LoVo (cell line): ENCODE measurements at places on chromosomes 4 and X.

GRCh38 chr4:88799900-88800299 is 102.3 kb upstream of the NAP1L5 start:
- no peak for DNase-seq

DNA sequence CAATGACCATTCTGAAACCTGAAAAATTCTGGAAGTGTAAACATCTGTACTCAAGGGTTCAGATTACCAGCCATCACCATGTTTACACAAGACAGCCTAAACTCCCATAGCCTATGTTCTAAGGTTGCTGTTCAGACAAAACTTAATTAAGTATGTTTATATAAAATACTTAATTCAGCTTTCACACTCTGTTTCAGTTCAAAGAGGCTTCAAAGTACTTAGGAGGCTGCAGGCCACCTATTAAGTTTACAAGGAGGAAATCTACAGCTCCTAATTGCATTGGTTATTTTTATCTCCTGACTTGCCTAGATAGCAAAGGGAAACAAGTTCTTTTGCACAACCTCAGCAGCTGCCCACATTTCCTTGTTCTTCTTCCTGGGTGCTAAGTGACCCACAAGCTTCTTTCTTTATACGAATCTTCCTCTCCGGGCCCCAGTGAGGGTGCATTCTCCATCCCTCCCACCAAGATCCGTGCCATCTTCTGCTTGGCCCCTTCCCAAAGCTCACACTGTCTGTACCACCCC is 2.0 kb downstream of the GAK start:
- no peak for DNase-seq

GRCh38 chr4:128155231-128155855 is 94.2 kb downstream of the LARP1B start:
- no peak for DNase-seq

DNA sequence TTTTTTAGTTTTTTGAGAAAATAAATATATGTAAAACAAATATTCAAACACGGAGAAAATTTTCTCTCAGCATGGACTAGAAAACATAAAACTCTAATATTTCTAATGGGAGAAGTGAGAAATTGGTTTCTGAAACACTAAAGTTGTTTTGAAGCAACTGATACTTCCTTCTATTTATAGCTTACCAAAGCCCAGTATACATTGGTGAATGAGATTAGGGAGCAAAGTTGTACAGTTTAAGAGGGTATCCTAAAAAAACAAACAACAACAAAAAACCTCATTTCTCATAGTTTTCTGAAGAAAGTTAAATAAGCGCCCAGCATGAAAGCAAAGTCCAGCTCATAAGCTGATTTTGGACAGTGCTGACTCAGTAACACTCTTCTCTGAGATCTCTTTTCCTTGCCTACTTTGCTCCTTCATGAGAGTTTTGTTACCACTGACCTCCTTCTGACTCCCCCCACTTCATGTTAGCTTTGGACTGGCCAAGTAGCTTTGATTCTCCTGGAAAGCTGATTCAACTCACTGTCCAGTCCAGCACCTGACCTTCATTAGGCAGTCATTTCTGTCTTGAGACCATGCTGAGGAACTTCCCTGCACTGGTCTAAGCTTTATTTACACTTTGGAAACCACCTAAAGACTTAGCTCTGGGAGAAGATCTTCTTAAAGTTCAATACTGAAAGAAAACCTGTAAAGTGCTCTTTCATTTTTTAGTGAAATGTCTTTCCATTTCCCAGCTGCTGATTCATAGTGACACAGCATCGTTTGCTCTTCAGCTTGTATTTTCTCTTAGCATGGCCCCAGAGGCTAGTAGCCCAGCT is 21.8 kb upstream of the P2RY10 start:
- DNase-seq, result no peak

GRCh38 chr4:155748039-155748438 is 10.8 kb upstream of the GUCY1B1 start:
- DNase-seq, result no peak
